ENCODE measurements at places on chromosomes 4 and X. TPM values are rescaled to one million over a fixed set of nuclear protein-coding genes. Genes with fewer than 3 reads are reported as not detected.

GRCh38 chr4:7581477-7581876, 146.7 kb upstream of the PSAPL1 start:
- no peaks in the 10 kb centered on the region for H3K4me1 ChIP-seq
- H3K4me3 ChIP-seq = no peak overlapping the region
- no peaks in the 10 kb centered on the region for H3K27me3 ChIP-seq
- H3K27ac ChIP-seq = no peak overlapping the region
- DNase-seq = peak; percentile 68

- peak overlapping the region; percentile 90 for H3K4me3 ChIP-seq
- peak overlapping the region; percentile 41 for H3K27ac ChIP-seq
- peaks cover 82% of the 10 kb centered on the region for H3K27me3 ChIP-seq
- peaks cover 49% of the 10 kb centered on the region for H3K4me1 ChIP-seq
- peaks cover 11% of the 10 kb centered on the region for H3K36me3 ChIP-seq
Measured at GRCh38 chr4:112514647-112515197, 1.3 kb downstream of the NEUROG2 start.

DNA sequence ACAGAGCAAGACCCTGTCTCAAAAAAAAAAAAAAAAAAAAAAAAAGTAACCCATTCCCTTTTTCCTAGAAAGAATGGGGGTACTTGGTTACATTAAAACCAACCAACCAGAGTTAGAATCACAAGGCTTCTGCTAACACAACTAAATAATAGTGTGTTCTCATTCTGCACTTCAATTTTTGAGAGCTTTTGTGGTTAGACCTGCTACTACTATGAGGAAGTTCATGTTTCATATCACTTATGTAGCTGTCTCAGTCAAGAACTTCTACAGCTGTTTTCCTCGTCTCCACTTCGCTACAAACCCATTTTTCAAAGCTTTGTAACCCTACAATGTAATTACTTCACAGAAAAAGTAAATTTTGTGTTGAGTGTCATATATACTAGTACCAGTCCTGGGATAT, 58.3 kb downstream of the PDHA2 start:
- H3K36me3 ChIP-seq = no peaks in the 10 kb centered on the region
- no peaks in the 10 kb centered on the region for H3K4me1 ChIP-seq
- H3K27ac ChIP-seq = no peak overlapping the region
- H3K4me3 ChIP-seq = no peak overlapping the region
- H3K27me3 ChIP-seq = no peaks in the 10 kb centered on the region

CT45A2 gene
- total RNA-seq = not detected

All from activated CD4-positive, alpha-beta T cell treated with anti-CD3 and anti-CD28 coated beads, Interleukin-2, amount 10 ng/mL, durations not matched to agents 24 days and 14 days (primary cell).